ENCODE measurements at places on chromosomes 6 and 20.

GRCh38 chr6:100455230-100456124 is 9.2 kb downstream of the SIM1 start:
- no peak for DNase-seq

DNA sequence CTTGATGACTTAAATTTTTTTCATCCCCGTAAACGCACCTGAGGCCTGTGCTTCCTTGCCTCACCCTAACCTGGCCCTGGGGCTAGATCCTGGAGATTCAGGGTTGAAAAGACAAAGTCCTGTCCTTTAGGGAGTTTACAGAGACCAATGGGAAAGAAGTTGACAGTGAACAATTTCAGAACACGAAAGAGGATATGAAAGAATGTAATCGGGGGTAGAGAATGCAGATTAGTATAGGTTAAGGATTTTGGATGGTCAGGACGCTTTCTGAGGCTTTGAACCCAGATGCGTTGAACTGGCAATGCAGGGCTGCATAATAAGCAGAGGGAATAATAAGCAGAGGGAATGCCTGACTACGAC is 1.7 kb upstream of the FBXO5 start:
- DNase-seq = no peak

DNA sequence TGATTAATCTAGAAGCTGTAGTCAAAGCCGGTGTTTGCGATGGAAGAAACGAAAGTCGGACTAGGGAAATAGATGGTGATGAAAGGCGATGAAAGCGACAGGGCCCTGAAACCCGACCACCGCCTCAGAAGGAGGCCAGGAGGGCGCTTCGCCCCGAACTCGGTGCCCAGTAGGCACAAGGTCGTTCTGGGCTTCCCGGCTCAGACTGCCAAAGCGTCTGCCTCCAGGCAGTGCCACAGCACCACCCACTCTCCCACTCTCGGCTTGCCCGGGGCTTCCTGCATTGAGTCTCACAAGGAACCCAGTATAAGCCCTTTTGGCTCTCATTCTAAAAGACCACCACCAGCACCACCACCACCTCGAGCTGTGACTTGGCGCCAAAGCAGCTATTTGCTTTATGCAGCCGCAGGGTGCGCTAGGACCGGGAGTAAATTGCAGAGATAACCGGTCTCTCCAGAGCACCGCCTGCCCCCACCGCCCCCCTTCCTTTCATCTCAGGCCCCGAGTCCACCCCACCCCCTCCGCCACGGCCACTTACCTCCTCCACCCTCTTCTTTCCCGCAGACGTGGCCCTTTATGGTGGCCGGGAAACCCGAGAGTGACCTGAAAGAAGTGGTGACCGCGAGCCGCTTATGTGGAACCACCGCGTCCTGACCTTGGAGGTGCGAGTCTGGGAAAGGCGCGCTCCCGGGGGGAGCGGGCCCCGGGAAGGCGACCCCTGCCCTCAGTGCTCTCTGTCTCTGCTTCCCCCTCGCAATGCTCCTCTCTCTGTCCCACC is 2.4 kb downstream of the TCF21 start:
- no peak for DNase-seq

DNA sequence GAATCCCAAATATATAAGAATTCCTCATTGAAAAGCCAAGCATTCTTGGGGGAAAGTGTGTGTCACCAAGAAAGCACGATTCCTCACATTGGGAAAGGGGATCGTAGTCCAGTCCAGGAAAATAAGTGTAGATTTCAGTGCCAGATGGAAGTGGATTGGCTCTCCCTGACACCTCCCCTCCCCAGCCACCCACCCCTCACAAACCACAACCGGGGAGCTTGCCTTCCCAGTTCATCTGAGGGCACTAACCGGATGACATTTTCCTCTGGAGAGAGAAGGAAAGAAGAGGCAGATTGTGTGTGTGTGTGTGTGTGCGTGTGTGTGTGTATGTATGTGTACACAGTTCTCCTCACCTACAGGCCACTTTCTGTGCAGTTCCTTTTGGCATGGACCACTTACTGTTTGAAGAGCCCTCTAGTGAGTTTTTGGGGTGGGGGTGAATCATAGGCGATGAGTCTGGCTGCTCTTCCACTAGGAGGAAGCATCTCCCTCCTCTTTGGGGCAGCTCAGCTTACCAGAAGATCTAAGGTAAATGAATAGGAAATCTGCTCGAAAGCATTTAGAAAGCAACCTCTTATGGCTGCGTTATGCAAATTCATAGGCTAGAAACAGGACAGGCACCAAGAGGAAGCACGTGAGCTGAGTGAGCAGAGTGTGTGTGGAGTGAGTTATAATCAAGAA is 20.8 kb downstream of the DAAM2 start:
- no peak for DNase-seq

DNA sequence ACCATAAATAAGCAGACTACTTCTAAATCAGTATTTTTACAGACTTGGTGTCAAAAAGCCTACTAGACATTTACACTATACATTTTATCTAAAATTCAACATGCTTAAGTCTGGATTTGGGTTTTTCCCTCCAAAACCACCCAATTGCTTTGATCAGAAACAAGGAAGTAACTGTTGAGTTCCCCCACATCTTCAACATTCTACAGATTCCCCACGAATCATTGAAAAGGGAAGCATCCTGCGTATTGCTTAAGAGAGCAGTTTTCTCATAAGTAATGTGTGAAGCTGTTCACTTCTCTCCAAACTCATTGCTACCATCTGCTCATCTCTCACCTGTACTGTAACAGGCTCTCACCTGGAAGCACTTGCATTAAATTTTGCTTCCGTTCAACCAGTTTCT is 36.4 kb upstream of the RNF144B start:
- no peak for DNase-seq

GRCh38 chr6:84681693-84682326 is 82.6 kb downstream of the TBX18 start:
- no peak for DNase-seq

GRCh38 chr6:90892271-90892670 is 305.4 kb upstream of the MAP3K7 start:
- no peak for DNase-seq

- no peak for DNase-seq
Measured at GRCh38 chr6:842141-842540, 149.2 kb upstream of the EXOC2 start.

GRCh38 chr6:155077784-155078183 is 82.7 kb downstream of the TIAM2 start:
- no peak for DNase-seq

GRCh38 chr6:149114167-149114566 is 203.3 kb upstream of the TAB2 start:
- no peak for DNase-seq

- DNase-seq = no peak
Measured at GRCh38 chr6:144439016-144439415, 153.9 kb downstream of the UTRN start.

- DNase-seq = no peak
Measured at GRCh38 chr6:49468042-49468441, 4.9 kb downstream of the CENPQ start.

GRCh38 chr6:161064915-161065314 is 73.3 kb downstream of the MAP3K4 start:
- no peak for DNase-seq

GRCh38 chr20:2859330-2860121 is 13.8 kb upstream of the PTPRA start:
- no peak for DNase-seq

GRCh38 chr20:36585410-36586125 is 12.2 kb downstream of the TGIF2 start:
- DNase-seq = no peak

DNA sequence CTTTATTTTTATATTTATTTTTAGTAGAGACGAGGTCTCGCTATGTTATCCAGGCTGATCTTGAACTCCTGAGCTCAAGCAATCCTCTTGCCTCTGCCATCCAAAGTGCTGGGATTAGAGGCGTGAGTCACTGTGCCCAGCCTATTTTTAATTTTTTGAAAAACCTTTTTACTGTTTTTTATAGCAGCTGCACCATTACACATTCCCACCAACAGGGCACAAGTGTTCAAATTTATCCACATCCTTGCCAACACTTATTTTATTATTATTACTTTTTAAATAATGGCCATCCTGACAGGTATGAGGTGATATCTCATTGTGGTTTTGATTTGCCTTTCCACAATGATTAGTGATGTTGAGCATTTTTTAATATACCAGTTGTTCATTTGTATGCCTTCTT is 42.5 kb downstream of the PACSIN1 start:
- no peak for DNase-seq

GRCh38 chr6:14573267-14573666 is 455.7 kb downstream of the CD83 start:
- DNase-seq = no peak

DNA sequence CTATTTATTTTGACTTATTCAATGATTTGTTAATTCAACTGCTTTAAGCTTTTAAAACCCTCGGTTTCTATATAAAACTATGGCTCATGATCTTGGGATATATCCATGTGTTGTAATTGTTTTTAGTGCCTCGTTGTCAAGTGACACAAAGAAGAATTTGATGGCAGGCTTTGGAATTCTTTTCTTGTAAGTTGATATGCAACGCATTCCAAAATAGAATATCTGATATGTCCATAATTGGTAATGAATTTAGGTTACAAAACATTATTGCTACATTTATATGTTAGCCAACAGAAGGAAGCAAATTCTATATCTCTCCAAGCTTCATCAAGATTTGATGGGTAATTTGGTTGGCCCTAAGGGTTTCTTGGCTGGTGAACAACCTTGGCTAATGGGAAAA is 220.4 kb upstream of the RIMS1 start:
- DNase-seq = no peak

GRCh38 chr6:118902726-118903125 is 8.8 kb downstream of the ASF1A start:
- no peak for DNase-seq

DNA sequence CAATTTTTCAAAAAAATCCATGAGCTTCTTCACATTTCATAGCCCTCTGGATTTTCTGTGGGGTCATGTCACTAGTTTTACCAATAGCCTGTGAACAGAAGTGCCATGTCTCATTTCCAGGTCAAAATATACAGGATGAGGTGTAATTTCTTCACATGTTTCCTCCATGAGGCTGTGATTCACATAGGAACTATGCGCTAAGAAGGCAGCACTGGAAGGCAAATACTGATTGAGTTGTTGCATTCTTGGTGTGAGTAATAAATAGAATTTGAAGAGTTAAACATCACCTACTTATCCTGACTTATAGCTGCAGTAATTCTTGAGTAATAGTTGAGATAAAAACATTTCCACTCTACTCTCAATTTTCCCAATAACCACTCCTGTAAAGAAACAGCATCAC is 442.3 kb downstream of the HAO1 start:
- DNase-seq = no peak

- no peak for DNase-seq
Measured at GRCh38 chr6:81214414-81215091, 537.9 kb downstream of the TENT5A start.

DNA sequence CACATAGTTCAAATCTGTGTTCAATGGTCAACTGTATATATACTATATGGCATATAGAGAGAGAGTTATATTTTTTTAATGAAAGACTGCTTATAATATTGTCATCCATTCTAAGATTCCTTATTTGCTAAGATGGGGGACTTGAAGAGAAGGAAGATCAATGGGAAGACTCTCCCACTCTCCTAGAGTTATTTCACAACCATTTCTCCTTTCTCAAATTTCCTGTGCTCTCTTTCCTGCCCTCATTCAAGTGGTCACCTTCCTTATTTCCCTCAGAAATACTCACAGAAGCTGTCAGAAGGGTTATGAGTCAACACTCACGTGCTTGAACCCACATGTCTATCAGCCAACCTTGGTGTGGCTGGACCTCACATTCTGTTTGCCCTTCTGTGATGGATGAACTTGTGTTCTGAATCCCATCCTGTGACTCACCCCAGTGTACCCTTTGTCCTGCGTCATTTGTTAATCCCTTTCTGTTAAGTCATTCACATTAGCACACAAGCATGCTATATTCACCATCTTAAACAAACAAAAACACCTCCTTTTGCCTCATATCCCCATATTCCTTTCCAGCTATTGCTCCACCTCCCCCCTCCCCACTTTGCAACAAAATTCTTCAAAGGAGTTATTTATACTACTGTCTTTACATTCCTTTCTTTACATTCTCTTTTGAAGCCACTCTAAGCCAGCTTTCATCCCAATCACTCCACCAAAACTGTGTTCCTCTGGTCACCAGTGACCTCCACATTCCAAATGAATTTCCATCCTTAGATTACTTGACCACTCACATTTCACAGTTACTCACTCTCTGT is 279.3 kb upstream of the TCF21 start:
- no peak for DNase-seq

GRCh38 chr6:84738996-84739865 is 25.2 kb downstream of the TBX18 start:
- DNase-seq = no peak

GRCh38 chr6:161256407-161256806 is 17.5 kb downstream of the AGPAT4 start:
- no peak for DNase-seq

DNA sequence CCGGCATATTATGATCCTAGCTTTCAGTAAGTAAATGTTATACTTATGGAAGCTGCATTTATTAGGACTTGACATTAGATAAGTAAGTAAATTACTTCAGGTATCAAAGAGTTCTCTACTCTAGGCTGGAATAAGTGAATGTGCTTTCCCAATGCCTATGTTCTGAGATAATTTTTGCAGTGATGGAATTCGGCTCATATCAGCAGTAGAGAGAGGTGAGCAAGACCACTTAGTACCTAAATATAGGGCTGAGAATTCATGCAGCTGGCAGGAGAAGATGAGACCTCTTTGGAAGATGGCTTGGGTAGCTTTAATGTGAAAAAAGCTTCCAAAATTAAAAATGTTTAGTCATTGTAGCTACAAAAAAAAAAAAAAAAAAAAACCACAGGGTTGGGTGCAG is 13.3 kb upstream of the BEND3 start:
- no peak for DNase-seq

GRCh38 chr20:38674092-38674764 is 50.1 kb upstream of the SLC32A1 start:
- DNase-seq = peak; percentile 41

DNA sequence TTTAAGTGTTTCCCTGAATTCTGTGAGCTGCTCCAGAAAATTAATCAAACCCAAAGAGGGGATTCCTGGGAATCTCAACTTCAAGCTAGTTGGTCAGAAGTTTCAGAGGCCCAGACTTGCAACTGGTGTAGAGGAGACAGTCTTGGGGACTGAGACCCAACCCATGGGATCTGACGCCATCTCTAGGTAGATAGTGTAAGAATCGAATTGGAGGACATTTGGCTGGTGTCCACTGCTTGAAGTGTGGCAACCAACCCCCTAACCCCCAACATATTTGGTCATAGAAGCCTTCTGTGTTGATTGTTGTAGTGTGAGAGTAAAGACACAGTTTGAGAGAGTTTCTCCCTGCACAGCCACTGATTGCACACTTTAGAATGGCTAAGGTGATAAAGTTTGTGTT is 103.5 kb upstream of the CARMIL1 start:
- no peak for DNase-seq

GRCh38 chr6:133774356-133774755 is 114.6 kb upstream of the TCF21 start:
- DNase-seq = no peak

DNA sequence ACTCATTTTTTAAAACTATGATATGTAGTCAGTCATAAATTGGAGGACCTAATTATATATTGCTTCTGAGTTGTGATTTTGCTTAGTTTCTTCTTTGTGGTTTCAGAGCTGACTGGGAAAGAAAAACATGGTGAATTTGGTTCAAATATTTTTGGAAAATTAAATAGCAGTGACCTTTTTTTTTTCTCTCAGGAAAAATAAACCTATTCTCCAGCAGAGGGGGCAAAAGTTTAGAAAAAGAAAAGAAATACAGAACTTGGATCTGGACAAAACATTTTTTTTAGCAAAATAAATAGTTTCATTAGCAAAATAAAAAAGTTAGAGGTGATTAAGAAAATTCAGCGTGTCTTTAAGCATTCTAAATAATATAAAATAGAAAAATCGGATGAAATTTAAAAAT is 10.2 kb downstream of the COL10A1 start:
- DNase-seq = no peak
